Germinal center (tissue), 1 donor: ENCODE measurements at places on chromosomes 6 and 20.

DNA sequence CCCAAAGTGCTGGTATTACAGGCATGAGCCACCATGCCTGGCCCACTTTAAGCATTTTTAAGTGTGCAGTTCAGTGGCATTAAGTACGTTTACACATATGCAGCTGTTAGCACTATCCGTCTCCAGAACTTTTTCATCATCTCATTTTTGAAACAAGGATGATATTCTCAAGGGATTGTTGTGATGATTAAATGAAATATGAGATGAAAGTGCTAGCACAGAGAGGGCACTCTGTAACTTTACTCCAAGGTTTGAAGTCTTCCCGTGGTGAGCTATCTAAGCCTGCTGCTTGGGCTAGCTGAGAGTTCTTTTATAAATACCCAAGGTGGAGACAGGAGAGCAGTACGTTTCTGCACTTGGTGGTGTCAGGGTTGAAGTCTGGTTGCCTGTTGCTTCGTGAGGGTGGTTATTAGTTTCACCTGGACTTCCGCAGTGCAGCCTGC is 6.6 kb downstream of the TM9SF4 start:
- DNase-seq: no peak

DNA sequence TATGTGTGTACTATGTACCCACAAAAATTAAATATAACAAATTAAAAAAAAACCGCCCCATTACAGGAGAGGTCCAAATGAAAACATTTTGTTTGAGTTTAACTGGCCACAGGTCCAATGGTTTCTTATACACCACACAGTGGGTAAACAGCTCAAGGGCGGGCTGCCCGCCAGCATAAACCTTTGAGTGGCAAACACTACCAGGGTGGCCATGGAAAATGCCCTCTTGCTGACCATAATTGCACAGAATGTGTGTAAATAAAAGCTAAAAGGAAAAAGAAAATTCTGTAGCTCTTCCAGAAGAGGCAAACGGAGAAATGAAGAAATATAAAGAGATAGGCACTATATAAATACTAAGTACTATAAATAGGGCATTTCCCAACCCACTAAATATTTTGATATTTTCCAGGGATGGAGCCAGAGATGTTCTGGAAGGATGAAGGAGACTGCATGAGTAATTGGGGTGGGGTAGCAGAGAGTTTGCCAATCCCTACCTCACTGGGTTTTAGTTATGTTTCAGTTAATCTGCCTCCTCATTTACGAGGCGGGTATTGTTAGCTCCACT is 1.1 kb upstream of the CDC5L start:
- DNase-seq: no peak

DNA sequence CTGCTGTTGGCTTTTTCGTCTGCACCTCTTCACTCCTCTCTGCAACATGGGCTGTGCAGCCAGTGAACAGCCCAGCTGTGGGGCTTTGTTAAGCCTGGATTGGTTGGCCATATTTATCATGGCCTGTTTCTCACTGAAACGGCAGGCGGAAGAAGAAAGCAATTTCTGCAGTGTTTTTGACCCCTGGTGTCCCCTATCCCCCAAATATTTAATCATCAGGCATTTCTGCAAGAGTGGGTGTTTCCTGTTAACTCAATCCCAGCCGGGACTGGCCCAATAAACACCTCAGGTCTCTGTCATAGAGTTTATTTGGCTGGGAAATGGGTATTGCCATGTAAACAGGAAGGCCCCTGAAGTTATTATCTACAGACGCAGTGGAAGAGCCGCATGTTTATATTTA is 174.8 kb upstream of the SUPT3H start:
- no peak for DNase-seq

GRCh38 chr6:511488-512137 is 120.1 kb downstream of the IRF4 start:
- DNase-seq: no peak

DNA sequence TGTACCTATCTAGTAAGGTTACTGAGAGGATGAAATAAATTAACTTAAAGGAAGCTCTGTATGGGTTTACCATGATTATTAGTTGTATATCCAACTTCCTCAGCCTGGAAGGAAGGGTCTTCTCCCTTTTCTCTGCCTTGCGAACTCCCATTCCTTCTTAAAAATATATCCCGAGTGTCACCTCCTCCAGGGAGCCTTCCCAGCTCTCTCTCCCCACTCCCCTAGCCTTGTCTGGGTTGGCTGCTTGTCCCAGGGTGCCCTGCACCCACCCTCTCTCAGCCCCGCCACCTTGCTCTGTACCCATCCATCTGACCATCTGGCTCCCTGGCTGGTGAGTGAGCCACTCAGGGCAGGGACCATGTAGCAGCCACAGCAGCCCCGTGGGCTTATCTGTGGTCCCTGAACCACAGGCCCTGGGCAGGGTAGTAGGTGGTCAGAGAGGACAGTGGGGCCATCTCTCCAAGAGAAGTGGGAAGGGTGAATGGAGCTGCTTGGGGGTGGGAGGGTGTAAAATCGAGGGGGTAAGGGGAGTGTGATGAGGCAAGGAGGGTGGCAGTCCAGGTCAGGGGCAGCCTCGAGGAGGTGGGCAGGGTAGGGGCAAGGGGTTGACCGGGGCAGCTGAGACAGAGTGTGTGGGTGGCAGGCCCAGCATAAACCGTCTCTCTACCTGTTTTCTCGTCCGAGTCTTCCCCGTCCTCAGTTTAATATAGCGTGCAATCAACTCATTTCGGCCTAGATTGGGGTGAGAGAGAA is 12.8 kb downstream of the TEAD3 start:
- DNase-seq: no peak
